ENCODE measurements at places on chromosomes 7 and 10. TPM values are rescaled to one million over a fixed set of nuclear protein-coding genes. Genes with fewer than 3 reads are reported as not detected.
A peak's percentile ranks its signal among the peaks of the same experiment; 100 is the strongest.

DNA sequence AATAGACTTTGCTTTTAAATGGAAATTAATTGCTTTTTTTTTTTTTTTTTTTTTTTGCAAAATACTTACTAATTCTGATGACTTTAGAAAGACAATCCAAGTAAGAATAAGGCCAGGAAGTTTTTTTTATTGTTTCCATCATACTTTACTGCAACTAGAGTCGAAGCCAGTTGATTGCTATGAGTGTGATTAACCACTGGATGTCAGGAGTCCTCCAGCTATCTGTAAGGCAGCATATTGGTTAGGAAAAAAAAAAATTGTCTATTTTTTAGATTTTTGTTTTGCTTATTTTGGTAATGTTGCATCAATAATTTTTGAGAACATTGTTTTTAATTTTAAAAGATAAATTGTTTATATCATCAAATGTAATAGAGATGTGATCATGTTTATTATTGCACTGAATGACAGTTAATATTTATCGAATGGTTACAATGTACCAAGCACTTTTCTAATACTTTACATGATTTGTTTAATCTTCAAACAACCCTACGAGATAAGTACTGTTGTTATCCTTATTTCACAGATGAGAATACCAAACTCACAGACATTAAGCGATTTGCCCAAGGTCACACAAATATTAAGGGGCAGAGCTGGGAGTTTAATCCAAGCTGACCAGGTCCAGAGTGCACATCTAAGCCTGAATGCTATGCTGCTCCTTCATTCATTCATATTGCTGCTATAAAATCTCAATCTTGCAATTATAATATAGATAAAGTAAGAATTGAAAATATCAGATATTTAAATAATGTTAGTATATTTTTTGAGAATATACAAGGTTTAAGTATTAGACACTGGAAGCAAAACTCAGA lies 19.9 kb upstream of the LMOD2 start:
- no peak overlapping the region for H3K4me3 ChIP-seq
- H3K36me3 ChIP-seq = no peaks in the 10 kb centered on the region
- DNase-seq = peak; percentile 60
- no peaks in the 10 kb centered on the region for H3K27me3 ChIP-seq
- H3K27ac ChIP-seq = no peak overlapping the region

DNA sequence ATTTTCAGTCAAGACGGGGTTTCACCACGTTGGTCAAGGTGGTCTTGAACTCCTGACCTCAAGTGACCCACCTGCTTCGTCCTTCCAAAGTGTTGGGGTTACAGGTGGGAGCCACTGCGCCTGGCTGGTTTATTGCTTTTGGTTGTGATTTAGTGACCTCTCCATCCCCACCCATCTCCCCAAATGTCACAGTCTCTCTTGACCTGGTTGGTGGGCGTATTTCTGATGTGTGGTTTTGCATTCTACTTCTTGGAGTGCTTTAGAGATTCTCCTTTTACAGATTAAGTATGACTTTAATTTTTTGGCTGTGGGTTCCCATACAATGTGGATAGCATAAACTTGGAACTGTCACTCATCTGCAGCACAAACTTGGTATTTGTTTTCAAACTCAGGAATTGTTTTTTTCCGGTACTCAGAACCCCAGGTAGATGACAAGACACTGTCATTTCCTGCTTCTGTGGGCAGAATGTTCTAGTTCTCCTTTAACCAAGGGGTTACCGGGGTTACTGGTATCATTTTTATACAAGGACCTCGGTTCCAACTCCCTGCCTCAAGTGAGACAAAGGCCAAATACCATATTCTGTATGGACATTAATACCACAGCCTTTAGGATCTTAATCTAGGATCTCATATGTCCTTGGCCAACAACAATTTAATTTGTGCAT lies 50.5 kb downstream of the MRC1 start:
- H3K4me1 ChIP-seq = no peaks in the 10 kb centered on the region
- no peaks in the 10 kb centered on the region for H3K36me3 ChIP-seq
- no peak overlapping the region for H3K27ac ChIP-seq
- DNase-seq = no peak
- no peak overlapping the region for H3K4me3 ChIP-seq

GRCh38 chr7:5284304-5285281 lies 1.9 kb downstream of the SLC29A4 start:
- no peaks in the 10 kb centered on the region for H3K36me3 ChIP-seq
- H3K4me3 ChIP-seq = no peak overlapping the region

DNA sequence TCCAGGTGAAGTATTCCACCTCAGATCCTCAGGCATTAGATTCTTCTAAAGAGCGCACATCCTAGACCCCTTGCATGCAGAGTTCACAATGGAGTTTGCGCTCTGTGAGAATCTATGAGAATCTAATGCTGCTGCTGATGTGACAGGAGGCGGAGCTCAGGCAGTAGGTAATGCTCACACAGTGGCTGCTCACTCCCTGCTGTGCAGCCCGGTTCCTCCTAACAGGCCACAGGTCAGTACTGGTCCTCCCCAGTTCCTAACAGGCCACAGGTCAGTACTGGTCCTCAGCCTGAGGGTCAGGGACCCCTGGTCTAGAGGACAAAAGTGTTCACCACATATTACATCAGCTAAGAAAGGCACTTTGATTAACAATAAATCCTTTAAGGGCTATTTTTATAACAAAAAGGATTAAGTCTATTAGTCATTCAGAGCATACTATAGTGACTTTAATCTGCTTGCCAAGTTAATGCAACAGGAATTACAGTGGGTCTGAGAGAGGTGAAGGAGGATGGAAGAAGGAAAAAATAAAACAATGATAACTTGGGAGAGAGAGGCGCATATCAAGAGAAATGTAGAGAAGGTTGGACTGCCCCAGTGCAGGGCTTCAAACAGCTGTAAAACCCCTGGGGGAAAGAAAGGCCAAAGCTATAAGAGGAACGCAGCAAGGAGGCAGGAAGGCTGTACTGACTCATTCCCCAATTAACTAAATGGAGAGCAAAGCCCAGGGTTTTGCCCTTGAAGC lies 49.2 kb downstream of the CUL2 start:
- no peaks in the 10 kb centered on the region for H3K36me3 ChIP-seq
- peak; percentile 57 for DNase-seq
- H3K27me3 ChIP-seq = no peaks in the 10 kb centered on the region

- H3K27ac ChIP-seq = no peak overlapping the region
- no peaks in the 10 kb centered on the region for H3K36me3 ChIP-seq
- H3K27me3 ChIP-seq = peaks cover 10% of the 10 kb centered on the region
- H3K4me1 ChIP-seq = no peaks in the 10 kb centered on the region
- DNase-seq = peak; percentile 50
Observed at GRCh38 chr10:100766693-100767421, 21.5 kb downstream of the PAX2 start.

The ABCB1 gene
- 1.2 TPM for total RNA-seq

DNA sequence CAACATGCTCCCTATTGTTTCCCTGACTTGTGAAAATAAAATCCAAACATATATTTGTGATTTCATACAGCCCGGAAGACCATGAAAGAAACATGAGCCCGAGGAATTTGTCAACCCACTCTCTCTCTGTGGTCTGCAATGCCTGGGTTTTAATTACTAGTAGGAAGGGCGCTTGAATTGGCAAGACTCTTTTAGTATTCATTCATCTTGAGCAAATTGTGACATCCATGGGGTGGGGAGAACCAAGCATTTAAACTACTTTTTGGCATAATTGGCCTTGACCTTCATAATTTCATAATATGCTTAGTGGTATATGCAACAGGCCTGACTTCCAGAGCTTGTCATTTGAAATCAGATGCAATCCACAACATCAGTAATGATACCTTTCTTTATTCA lies 142.4 kb upstream of the BMPER start:
- no peak for DNase-seq
- H3K4me3 ChIP-seq = no peak overlapping the region
- no peaks in the 10 kb centered on the region for H3K36me3 ChIP-seq
- no peak overlapping the region for H3K27ac ChIP-seq
- H3K4me1 ChIP-seq = peaks cover 6% of the 10 kb centered on the region

- no peaks in the 10 kb centered on the region for H3K4me1 ChIP-seq
- no peak overlapping the region for H3K27ac ChIP-seq
- H3K4me3 ChIP-seq = no peak overlapping the region
- DNase-seq = no peak
- H3K27me3 ChIP-seq = no peaks in the 10 kb centered on the region
Observed at GRCh38 chr10:14761372-14761771, 13.3 kb downstream of the FAM107B start.

The IKZF1 gene
- 1.8 TPM for total RNA-seq

GRCh38 chr10:5720182-5720581 lies 35.5 kb downstream of the TASOR2 start:
- DNase-seq = no peak
- H3K4me3 ChIP-seq = no peak overlapping the region
- no peak overlapping the region for H3K27ac ChIP-seq
- H3K4me1 ChIP-seq = no peaks in the 10 kb centered on the region

DNA sequence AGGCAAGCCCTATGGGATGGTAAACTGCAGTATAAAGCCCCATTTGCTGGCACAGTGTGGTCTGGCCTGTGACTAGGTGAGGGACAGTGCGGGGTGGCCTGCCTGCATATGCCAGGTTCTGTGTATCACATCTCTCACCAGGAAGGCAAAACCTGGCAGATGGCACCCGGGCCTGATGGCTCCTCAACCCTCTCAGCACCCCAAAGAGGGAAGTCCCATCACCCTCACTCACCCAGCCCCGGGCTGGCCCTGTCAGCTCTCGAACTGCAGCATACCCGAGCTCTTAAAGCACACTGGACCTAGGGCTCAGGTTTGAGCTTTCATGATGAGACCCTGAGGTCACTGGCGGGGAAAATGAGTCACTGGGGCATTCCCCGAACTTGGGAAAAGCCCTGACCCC lies 130.5 kb downstream of the LHPP start:
- H3K36me3 ChIP-seq = no peaks in the 10 kb centered on the region
- DNase-seq = no peak
- H3K4me3 ChIP-seq = no peak overlapping the region
- no peaks in the 10 kb centered on the region for H3K4me1 ChIP-seq

The LRRD1 gene
- total RNA-seq = 0.08 TPM

DNA sequence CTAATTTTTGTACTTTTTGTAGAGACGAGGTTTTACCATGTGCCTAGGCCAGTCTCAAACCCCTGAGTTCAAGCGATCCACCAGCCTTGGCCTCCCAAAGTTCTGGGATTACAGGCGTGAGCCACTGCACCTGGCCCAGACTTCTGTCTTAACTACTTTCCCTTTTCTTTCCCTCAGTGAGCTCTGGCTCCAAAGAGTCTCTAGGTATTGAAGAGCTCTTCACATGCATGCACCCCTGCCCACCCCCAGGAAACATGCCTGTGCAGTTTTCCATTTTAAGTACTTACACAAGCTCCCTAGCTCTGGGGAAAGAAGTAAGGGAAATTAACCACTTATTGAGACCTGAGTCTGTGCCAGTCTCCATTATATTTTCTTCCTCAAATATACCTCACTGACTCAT lies 2.0 kb downstream of the MYOZ1 start:
- no peak overlapping the region for H3K4me3 ChIP-seq
- H3K27ac ChIP-seq = no peak overlapping the region
- no peaks in the 10 kb centered on the region for H3K27me3 ChIP-seq
- H3K4me1 ChIP-seq = no peaks in the 10 kb centered on the region
- no peak for DNase-seq

DNA sequence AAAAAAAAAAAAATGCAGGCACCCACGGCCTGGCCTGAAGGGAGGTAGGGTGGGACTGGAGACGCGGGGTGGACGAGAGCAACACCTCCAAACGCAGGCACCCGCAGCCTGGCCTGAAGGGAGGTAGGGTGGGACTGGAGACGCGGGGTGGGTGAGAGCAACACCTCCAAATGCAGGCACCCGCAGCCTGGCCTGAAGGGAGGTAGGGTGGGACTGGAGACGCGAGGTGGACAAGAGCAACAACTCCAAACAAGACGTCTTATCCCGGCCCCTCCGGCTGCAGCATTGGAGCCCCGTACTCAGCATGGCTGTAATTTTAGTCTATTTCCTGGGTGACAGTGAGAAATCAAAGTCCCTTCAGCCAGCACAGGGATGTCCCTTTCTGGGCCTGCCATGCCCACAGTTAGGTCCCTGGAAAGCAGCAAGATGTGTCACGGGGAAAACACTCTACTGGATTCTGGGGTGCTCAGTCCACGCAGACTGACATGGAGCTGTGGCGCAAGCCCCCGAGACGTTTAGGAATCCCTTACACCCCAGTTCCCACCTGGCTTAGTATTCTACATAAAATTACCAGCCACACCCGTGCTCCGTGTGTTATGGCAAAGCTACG lies 119.9 kb downstream of the WDR37 start:
- H3K27ac ChIP-seq = no peak overlapping the region
- H3K27me3 ChIP-seq = no peaks in the 10 kb centered on the region
- no peaks in the 10 kb centered on the region for H3K36me3 ChIP-seq

DNA sequence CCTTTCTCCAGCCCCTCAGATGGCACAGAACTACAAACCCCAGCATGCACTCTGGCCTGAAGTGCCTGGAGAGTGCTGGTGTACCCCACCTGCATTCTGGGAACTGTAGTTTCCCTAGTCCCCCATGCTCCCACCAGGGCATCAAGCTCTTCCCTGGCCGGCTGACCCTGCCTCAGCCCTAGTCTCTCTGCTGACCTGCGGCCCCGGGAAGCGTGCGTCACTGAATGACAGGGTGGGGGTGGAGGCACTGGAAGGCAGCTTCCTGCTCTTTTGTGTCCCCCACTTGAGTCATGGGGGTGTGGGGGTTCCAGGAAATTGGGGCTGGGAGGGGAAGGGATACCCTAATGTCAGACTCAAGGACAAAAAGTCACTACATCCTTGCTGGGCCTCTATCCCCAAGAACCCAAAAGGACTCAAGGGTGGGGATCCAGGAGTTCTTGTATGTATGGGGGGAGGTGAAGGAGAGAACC lies 2.1 kb downstream of the NOS3 start:
- H3K27me3 ChIP-seq = no peaks in the 10 kb centered on the region
- no peak overlapping the region for H3K4me3 ChIP-seq
- H3K4me1 ChIP-seq = peaks cover 12% of the 10 kb centered on the region
- no peak overlapping the region for H3K27ac ChIP-seq

The NPC1L1 gene
- not detected for total RNA-seq

DNA sequence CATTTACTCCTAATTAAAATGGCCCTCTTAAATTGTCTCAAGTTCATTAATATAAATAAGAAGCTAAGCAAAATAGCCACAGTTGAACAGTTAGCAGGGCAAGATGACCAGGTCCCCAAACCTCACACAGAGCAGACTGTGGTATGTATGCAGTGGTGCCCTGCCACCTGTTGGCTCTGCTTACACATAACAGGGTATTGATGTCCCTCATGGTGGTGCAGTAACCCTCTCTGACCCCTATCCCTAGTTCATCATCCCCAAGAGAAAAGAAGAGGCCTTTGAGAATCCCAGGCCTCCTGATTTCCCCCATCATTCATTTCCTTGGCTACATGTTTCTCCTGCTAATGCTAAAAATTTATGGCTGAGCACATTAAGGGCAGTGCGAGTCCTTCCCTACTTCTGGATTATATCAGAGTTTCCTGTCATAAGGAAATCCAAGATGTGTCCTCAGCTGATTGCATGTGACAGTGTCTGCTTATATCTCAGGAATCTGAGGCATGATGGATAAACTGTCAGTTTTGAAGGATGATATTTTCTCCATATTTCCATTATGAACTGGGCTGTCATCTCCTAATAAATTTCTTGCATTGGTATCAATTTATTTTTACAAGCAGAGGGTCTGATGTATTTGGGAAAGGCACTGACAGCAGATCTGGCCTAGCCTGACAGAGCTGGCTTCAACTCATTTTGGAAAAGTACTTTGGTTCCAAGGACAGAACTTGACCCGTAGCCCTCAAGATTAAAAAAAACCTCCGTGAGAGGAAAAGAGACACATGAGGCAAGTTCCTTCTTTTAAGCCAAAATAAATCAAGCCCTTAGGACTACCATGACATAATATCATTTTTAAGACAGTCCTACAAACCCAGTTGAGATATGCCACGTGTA lies 880.6 kb downstream of the LRMDA start:
- peaks cover 7% of the 10 kb centered on the region for H3K4me1 ChIP-seq
- H3K36me3 ChIP-seq = no peaks in the 10 kb centered on the region
- DNase-seq = peak; percentile 81
- H3K27ac ChIP-seq = no peak overlapping the region
